ENCODE measurements at places on chromosomes 2 and 18.

DNA sequence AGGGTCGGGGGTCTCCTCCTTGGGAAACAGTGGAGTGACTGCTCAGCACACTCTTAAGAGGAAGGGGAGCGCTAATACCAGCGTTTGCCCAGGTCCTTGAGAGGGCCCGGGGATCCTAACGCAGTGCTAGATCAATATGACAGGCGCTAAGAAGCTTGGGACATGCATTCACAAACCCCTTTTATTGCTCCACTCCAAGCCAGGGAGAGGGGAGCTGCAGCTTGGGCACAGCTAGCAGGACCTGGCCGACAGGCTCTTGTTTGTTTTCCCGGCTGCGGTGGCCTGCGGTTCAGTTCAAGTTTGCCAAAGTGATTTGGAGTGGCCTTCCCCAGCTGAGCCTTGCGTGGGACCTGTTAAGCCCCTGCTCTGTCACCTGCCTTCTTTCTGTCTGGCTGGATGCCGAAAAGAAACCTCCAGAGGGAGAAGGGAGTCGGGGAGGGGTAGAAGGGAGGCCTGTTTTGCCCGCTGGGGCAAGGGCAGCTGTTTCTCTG lies 152.1 kb downstream of the GLI2 start:
- DNase-seq = no peak

DNA sequence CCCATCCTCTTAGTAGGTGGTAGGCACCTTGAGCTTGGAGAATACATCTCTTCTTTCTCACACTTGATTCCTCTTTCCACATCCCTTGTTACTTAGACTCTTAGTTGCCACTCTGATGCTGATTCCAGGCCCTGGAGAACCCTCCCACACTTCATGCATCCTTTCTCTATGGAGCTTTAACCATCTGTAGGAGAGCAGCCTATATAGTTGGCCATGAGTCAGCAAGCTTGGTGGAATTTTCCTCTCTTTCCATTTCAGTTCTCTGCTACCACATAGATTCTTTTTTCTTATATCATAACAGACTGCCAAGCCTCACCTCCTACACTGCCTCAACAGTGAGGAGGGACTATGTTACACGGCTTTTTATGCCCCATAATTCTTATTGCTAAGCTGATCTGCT lies 851.6 kb upstream of the CDH2 start:
- no peak for DNase-seq

DNA sequence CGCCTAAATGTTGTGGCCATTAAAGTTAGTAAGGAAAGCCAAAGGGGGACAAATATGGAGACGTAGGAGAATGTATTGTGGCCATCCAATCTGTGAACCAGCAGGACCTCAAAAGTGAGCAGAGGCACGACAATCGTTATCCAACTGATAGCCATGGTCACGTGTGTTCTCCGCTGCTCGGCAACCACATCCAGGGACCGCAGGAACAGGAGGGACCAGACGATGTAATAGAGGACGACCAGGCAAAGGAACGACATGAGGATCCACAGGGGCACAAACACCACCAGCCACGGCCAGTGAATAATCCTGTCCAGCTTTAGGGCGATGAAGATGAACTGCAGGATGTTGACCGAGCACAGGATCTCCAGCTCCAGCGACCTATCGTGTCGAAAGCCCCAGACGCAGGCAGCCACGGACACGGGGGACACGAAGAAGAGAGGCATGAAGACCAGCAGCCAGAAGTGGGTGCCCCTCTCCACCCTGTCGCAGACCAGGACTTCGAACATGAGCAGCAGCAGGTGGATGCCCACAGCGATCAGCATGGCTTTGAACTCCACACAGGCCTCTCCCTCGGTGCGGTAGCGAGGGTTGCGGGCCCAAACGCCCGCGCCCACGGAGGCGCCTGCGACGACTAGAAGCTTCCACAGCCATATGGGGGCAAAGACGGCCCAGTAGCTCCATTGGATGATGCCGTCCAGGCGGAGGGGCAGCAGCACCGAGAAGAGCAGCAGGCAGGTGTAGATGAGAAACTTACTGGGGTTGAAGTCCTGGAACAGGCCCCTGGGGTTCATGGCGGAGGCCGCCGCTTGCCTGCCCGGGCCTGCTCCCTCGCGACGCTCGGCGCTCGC lies 790 bp downstream of the TMEM185B start:
- DNase-seq = no peak

GRCh38 chr2:10900216-10901109 lies 11.3 kb upstream of the KCNF1 start:
- DNase-seq = no peak

DNA sequence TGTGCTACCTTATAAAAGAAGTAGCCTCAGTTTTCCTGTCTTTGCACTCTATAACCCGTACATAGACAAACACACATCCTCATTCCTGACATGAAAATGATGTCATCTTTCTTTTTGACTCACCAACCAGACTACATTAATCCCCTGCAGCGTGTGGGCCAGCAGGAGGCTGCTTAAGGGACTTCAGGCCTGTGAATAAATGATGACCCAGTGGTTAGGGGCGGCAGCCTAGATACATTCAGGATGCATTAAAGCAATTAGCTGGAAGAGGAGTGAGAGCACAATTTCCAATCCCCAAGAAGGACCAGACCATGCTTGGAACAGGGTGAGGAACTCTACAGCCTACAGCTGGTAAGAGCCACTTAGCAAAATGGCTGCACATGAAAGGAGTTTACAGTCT lies 57.3 kb upstream of the KLF7 start:
- DNase-seq = no peak

- DNase-seq = no peak
Measured at GRCh38 chr2:69285379-69285894, 101.6 kb downstream of the GFPT1 start.

GRCh38 chr2:214011676-214012075 lies 399.2 kb upstream of the VWC2L start:
- DNase-seq = no peak

GRCh38 chr2:74544634-74545033 lies 9.1 kb downstream of the LOXL3 start:
- no peak for DNase-seq

DNA sequence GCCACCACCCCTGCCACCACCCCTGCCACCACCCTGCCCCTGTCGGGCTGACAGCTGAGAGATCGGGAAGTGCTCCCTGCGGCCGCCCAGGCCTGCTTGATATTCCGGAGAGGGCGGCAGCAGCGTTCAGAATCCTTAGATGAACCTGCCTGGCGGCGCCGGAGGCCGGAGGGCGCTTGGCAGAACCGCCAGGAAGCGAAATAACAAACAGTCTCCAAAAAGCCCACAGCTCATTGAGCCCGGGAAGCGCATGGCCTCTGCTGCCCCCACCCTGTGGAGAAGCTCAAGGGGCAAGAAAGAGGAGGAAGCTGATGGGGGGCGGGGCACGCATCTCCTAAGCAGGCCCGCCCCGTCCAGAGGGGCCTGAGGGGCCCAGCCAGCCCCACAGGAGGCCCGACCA lies 92.2 kb upstream of the MBOAT2 start:
- DNase-seq = no peak

DNA sequence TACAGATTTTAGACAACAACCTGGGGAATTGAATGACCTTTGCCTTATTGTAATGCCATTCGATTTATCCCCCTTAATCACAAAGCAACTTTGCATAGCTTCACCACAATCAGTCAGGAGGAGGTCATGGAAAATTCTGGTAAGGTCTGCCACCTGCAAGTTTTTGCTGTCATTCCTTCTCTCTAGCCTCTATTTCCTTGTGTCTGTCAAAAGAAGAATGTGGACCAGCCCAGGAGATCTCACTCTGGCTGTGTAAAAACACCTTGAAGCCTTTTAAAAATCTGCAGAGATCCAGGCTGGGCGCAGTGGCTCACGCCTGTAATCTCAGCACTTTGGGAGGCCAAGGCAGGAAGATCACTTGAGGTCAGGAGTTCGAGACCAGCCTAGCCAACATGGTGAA lies 74.1 kb upstream of the BZW1 start:
- no peak for DNase-seq

- no peak for DNase-seq
Measured at GRCh38 chr2:65789923-65790675, 357.7 kb upstream of the SPRED2 start.

- no peak for DNase-seq
Measured at GRCh38 chr2:167198576-167198975, 310.3 kb downstream of the XIRP2 start.

DNA sequence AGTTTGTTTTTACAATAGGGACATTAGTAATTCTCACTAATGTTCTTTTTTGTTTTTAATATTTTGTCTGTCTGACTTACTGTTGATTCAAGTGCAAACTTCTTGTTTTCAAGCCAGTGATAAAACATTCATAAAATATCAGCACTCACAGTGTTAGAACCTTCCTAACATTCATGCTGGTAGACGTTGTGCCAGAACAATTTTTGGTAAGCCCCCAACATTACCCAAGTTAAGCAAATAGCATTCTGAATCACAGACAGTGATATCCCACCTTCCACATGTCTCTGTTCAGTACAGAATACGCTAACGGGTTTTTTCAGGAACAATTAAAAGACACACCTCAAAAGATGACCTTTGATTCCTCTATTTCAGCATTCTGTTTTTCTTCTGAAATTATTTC lies 390.3 kb downstream of the ARHGAP15 start:
- no peak for DNase-seq

DNA sequence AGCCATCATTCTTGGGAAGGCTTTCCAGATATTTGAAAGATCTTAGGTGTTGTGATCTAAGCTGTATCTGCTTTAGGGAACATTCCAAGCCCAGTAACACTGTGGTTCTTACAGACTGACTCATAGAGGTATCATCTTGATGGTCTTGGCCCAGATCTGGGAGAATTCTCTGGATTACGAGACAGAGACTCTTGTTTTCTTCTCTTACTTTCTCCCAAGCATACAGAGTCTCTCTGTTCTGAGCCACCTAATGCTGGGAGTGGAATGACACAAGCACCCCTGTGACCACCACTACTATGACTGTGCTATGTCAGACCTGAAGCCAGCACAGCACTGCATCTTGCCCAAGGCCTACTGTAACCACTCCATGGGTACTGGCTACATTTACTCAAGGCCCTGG lies 81.0 kb upstream of the EPAS1 start:
- DNase-seq = no peak

DNA sequence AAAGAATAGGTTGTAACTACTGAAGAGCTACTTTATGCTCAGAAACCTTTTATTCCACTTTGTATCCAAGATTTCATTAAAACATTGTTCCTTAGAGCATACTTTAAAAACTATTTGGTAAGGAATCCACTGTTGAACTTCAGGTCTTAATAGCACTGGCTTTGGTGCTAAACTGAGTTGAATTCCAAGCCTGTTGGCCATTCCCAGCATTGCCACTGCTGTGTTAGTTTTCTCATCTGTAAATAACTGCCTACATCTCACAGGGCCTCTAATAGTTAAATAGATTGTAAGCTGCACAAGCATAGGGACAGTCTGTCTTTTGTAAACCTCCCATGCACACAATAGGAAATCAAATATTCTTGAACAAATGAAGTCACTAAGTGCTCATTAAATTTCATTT lies 86.6 kb downstream of the ORC4 start:
- DNase-seq = no peak

DNA sequence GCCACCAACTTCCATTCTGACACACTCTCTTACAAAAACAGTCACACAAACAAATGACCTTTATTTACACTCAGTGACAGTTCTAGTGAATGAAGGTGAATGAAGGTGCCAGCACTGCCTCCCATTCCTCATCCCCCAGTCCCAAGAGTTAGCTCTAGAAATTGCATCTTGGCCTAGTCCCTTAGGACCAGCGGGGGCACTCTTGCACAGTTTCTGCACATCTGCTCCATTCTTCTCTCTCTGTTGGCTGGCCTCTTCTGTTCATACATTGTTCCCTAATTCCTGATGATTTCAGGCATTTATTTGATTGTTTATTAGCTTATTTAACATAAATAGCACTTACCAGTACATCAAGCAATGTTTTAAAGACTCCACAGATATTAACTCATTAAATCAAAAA lies 30.9 kb downstream of the GAREM1 start:
- no peak for DNase-seq

DNA sequence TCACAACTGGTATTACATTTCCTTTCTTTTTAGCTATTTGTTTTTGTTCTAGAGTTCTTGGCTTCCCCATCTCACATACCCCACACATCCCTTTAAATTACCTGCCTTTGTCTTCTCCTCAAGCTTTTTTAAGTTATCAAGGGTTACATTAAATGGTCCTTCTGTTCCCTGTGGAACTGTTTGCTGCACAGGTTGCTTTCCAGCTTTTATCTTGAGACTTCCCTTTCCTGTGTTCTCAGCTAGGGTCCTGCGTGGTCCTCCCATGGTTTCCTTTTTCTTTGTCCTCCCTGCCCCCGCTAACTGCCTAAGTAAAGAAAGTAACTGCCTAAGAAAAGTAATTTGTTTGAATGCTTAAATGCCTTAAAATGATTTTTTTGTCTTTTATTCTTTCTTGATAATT lies 66.8 kb downstream of the EPB41L5 start:
- no peak for DNase-seq

DNA sequence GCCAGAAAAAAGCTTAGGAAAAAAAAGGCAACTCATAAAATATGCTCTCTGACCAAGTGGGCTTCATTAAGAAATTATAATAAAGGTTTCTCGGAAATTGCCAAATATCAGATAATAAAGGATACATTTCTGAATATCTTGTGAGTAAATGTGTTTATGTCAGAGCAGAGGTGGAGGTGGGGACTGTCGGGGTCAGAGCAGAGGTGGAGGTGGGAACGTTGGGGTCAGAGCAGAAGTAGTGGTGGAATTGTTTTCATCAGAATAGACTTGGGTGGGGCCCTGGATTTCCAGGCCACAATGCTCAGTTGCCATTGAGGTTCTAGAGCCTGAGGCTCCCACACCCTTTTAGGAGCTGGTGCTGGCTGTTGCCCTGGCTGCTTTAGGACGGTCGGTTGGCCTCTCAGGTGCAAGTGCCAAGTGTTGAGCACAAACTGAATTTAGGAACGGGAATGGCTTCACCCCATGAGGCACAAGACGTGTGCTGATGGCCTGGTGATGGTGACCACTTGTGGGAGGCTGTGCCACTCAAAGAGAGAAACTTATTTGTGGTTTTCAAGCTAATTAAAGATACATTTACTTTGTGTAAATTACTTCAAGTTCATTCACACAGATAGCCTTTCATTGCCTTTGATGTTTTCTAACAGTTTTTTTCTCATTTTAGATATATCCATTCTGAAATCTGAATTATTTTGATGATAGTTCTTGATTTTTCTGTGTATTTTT lies 131.5 kb downstream of the ATP9B start:
- DNase-seq = peak; percentile 18

All from activated gamma-delta T cell treated with anti-CD3 and anti-CD28 coated beads, Interleukin-2, amount 50 U/mL, for 16 hours (primary cell).